PC-3 (cell line): ENCODE measurements at places on chromosomes 4 and X.
A peak's percentile ranks its signal among the peaks of the same experiment; 100 is the strongest.

DNA sequence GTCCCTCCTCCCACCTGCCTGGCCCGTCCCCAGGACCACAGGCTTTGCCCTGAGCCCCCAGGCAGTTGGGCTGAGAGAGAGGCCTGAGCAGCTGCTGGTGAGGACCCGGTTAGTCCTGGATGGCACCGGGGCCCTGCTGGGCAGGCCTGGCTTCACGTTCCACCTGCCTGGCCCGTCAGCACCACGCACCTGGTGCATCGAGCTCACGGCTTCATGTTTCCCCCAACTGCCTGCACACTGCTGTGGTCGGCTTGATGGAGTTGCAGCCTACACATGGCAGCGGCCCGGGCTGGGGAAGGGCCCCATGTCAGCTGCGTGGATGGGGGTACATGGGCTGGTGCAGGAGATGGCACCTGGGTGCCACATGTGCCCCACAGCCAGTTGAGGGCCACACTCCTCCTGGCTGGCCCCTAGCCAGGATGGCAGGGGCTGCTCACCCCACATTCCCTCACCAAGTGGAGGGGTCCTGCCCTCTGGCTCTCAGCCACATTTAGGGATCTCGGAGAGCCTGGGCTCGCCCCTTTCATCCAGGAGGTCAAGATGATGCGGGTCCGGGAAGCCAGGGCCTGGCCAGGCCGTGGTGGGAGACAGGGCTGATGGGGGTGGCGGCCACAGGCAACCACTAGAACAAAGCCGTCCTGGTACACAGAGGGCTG, 28.5 kb downstream of the NKX1-1 start:
- no peaks in the 10 kb centered on the region for H3K4me1 ChIP-seq
- no peak for DNase-seq
- no peak overlapping the region for H3K4me3 ChIP-seq

- no peak overlapping the region for H3K4me3 ChIP-seq
- no peaks in the 10 kb centered on the region for H3K4me1 ChIP-seq
- no peak overlapping the region for H3K27ac ChIP-seq
- no peaks in the 10 kb centered on the region for H3K27me3 ChIP-seq
- no peaks in the 10 kb centered on the region for H3K36me3 ChIP-seq
Measured at GRCh38 chrX:42803320-42803719, 25.4 kb upstream of the PPP1R2C start.

- H3K27ac ChIP-seq = no peak overlapping the region
- H3K4me1 ChIP-seq = peaks cover 8% of the 10 kb centered on the region
- H3K4me3 ChIP-seq = peak overlapping the region; percentile 79; the same call in 1 of the 2 replicates
- peaks cover 19% of the 10 kb centered on the region; the same call in 1 of the 2 replicates for H3K36me3 ChIP-seq
- H3K27me3 ChIP-seq = no peaks in the 10 kb centered on the region
Measured at GRCh38 chrX:16788477-16788876, 2.2 kb downstream of the TXLNG start.

DNA sequence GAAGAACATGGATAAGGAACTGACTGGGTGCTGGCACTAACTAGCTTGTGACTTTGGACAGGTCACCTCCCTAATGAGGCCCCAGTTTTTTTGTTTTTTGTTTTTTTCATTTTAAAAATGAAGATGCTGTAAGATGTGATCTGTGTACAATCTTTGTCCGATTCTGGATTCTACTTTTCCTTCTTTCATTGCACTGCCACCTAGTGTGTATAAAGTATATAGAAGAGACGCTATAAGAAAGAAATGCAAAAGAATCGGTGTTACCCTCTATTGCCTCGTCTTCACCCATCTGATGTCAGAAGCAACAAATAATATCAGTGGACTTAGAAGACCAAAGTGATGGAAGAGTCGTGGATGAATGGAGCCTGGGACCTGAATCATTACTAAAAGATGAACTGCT, 58.6 kb upstream of the P2RY10 start:
- H3K27ac ChIP-seq = no peak overlapping the region
- peak; percentile 48 for DNase-seq
- H3K27me3 ChIP-seq = no peaks in the 10 kb centered on the region
- no peak overlapping the region for H3K4me3 ChIP-seq

- peak overlapping the region; percentile 79 for H3K27ac ChIP-seq
- H3K27me3 ChIP-seq = no peaks in the 10 kb centered on the region
- H3K4me3 ChIP-seq = peak overlapping the region; percentile 98
- no peak for DNase-seq
Measured at GRCh38 chr4:109816082-109816442, 500 bp downstream of the GAR1 start.

DNA sequence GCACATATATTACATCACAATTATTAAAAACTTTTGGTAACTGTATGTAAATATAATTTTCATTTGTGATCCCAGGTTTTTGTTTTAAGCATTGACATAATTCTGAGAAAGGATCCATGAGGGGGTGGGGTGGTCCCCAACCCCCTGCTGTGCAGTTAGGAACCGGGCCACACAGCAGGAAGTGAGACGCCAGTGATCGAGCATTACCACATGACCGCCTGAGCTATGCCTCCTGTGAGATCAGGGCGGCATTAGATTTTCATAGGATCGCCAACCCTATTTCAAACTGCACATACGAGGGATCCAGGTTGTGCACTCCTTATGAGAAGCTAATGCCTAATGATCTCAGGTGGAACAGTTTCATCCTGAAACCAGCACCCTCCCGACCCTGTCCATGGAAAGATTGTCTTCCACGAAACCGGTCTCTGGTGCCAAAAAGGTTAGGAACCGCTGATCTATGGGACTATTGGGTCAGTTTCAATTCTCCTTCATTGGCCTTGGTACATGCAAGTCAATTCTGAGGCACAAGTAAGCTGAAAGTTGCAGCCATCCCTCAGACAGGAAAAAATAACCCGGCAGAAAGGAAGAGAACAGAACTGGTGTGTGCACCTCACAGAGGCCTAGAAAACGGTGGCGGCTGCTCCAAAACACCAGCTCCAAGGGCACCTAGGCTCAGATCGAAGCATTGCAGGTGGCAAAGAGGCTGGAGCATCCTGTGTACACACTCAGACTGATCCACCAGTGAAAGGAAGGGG, 7.0 kb upstream of the TMSB4X start:
- H3K4me1 ChIP-seq = peaks cover 7% of the 10 kb centered on the region; the same call in 1 of the 2 replicates
- no peaks in the 10 kb centered on the region for H3K27me3 ChIP-seq
- H3K36me3 ChIP-seq = no peaks in the 10 kb centered on the region
- no peak for DNase-seq
- no peak overlapping the region for H3K27ac ChIP-seq

- DNase-seq = peak; percentile 55
- no peak overlapping the region for H3K4me3 ChIP-seq
- H3K4me1 ChIP-seq = no peaks in the 10 kb centered on the region
- H3K27me3 ChIP-seq = no peaks in the 10 kb centered on the region
Measured at GRCh38 chrX:80578517-80579105, 158.4 kb downstream of the TENT5D start.

GRCh38 chr4:47711183-47711582, 126.7 kb downstream of the CORIN start:
- peaks cover 9% of the 10 kb centered on the region; the same call in 1 of the 2 replicates for H3K27me3 ChIP-seq
- no peak for DNase-seq
- H3K4me3 ChIP-seq = no peak overlapping the region
- peaks cover 4% of the 10 kb centered on the region; the same call in 1 of the 2 replicates for H3K4me1 ChIP-seq

DNA sequence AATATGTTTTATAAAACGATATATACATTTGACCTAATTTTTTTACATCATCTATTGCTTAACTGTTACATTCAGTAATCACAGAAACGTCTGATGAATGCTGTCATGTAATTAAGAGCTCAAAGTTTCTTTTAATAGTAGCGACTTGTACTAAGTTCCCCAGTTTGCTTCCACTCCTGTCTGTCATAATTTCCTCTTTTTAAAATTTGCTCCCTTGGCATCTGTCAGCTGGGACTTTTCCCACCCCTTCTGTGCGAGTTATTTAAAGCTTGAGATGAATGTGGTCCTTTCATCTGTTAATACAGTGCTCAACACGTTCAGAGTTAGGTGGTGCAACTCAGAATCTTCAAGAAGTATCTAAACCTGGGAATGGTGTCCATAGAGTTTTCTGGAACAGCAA, 1.2 kb downstream of the RAP1GDS1 start:
- no peak for DNase-seq
- H3K4me1 ChIP-seq = peaks cover 22% of the 10 kb centered on the region
- no peak overlapping the region for H3K27ac ChIP-seq
- H3K4me3 ChIP-seq = peak overlapping the region; percentile 82

- H3K36me3 ChIP-seq = peaks cover 5% of the 10 kb centered on the region
- peaks cover 3% of the 10 kb centered on the region for H3K4me1 ChIP-seq
- no peak overlapping the region for H3K27ac ChIP-seq
- no peak for DNase-seq
- H3K27me3 ChIP-seq = no peaks in the 10 kb centered on the region
Measured at GRCh38 chr4:6794189-6794588, 11.7 kb downstream of the KIAA0232 start.

DNA sequence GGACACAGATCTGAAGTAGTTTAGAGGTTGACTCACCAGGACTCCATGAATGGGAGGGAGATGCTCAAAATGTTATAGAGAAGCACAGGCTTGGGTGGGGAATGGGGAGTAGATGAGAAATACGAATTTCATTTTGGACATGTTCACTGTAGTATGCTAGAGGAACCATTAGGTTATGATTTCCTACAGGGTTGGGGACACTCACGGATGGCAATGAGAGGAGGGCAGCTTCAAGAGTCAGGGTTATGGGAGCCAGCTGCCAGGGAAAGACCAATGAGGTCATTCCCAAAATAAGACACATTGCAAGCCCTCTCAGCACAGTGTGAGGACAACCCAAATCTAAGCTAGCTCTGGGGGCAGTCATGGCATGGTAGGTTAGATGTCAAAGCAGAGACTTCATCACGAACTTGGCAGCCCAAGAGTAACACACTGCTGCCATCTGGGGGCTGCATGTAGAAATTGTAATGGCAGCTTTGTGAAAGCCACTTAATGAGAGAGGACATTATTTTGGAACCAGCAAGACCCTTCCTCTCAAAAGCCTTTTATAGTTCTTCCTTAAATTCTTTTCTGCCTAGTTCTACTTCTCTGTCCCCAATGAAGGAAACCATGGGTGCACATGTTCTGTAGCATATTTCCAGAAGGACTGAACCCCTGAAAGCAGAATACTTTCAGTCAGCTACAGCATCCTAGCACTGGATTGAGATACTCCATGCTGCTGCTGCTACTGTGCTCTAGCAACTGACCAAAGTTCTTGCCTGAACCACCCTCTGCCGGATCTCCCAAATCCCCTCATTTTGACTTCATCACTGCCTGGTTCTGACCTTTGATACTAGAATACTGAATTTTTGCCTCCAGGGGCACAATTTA, 16.2 kb upstream of the ZCCHC12 start:
- no peak overlapping the region for H3K4me3 ChIP-seq
- no peaks in the 10 kb centered on the region for H3K36me3 ChIP-seq
- DNase-seq = peak; percentile 68
- no peaks in the 10 kb centered on the region for H3K4me1 ChIP-seq
- H3K27ac ChIP-seq = no peak overlapping the region
- no peaks in the 10 kb centered on the region for H3K27me3 ChIP-seq

- H3K27me3 ChIP-seq = peaks cover 8% of the 10 kb centered on the region
- no peak overlapping the region for H3K27ac ChIP-seq
- H3K4me1 ChIP-seq = peaks cover 10% of the 10 kb centered on the region
- H3K4me3 ChIP-seq = no peak overlapping the region; the same call in 1 of the 2 replicates
Measured at GRCh38 chr4:122508083-122508482, 51.6 kb upstream of the IL2 start.

DNA sequence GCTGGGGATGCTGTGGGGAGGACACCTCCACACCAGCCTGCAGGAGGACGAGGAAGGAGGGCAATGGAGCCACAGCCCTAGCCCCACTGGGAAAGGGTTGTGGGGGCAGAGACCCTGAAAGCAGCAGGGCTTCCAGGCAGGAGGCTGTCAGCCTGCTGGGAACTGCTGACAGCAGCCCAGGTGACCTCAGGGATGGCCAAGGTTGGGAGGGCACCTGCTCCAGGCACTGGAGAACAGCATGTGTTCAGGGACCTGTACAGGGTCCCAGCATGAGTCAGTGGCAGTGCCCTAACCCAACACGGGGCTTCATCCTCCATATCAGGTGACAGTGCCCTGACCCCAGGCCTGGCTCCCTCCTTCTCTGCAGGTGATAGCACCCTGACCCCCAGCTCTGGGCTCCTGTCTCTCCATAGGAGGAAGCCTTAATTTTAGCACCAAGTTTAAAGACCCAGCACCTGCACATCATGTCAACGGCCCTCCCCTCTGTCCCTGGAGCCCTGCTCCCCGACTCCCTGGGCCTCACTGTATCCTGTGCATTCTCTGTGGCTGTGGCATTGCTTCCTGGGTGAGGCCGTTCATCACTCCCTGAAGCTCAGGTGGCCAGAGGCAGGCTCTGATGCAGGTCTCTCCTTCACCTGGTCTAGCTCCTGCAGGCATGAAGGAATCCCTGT, 66.3 kb downstream of the CRMP1 start:
- H3K4me3 ChIP-seq = no peak overlapping the region
- H3K4me1 ChIP-seq = no peaks in the 10 kb centered on the region
- no peaks in the 10 kb centered on the region for H3K27me3 ChIP-seq
- H3K27ac ChIP-seq = no peak overlapping the region
- no peak for DNase-seq

GRCh38 chrX:33273535-33273934, 62.2 kb upstream of the DMD start:
- H3K4me1 ChIP-seq = no peaks in the 10 kb centered on the region
- no peak for DNase-seq
- no peak overlapping the region for H3K4me3 ChIP-seq
- H3K27me3 ChIP-seq = no peaks in the 10 kb centered on the region

DNA sequence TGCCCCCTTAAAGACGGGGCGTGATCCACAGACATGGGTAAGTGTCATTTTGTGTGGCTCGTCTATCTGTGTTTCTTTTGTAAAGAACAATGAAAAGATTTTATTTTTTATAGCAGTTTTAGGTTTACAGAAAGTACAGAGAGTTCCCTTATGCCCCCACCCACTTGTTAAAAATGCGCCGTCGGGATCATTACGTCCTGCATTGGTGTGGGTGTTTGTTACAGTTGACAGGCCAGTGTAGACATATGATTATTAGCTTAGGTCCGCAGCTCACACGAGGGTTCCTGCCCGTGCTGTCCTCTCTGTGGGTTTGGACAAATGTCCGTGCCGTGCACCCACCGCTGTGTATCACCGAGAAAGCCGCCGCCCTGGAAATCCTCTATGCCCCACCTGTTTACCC, 50.5 kb downstream of the RGS12 start:
- no peaks in the 10 kb centered on the region for H3K36me3 ChIP-seq
- peaks cover 11% of the 10 kb centered on the region; the same call in 1 of the 2 replicates for H3K4me1 ChIP-seq
- no peak for DNase-seq
- H3K27ac ChIP-seq = no peak overlapping the region

DNA sequence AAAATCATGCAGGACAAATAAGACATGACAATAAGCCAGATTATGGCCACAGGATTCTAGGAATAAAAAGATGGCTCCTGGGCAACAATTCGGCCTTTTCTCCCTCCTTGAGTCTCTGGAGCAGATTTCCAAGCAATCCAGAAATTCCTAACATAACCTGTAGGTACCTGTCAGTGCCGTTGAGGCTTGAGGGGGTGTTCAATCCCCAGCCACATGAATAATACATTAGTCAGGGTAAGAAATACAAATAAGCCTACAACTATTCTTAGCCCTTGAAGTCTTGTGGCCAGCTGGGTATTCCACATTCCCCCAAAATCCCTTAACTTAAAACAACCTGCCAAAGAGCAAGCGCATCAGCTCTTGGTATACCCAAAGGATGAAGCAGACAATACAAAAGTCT, 9.7 kb downstream of the CXorf38 start:
- H3K36me3 ChIP-seq = peaks cover 51% of the 10 kb centered on the region
- no peak overlapping the region for H3K27ac ChIP-seq
- no peaks in the 10 kb centered on the region for H3K4me1 ChIP-seq
- no peaks in the 10 kb centered on the region for H3K27me3 ChIP-seq
- H3K4me3 ChIP-seq = no peak overlapping the region
- DNase-seq = no peak
